ENCODE measurements at places on chromosomes 7 and 10.

GRCh38 chr10:118397391-118397790 lies 55.3 kb upstream of the FAM204A start:
- DNase-seq = no peak

GRCh38 chr7:71453630-71454029 lies 321.7 kb downstream of the GALNT17 start:
- no peak for DNase-seq

GRCh38 chr7:112646783-112647182 lies 143.4 kb downstream of the TMEM168 start:
- no peak for DNase-seq

- no peak for DNase-seq
These were observed 99.5 kb downstream of the SPDYE5 start for GRCh38 chr7:75591467-75592255.

DNA sequence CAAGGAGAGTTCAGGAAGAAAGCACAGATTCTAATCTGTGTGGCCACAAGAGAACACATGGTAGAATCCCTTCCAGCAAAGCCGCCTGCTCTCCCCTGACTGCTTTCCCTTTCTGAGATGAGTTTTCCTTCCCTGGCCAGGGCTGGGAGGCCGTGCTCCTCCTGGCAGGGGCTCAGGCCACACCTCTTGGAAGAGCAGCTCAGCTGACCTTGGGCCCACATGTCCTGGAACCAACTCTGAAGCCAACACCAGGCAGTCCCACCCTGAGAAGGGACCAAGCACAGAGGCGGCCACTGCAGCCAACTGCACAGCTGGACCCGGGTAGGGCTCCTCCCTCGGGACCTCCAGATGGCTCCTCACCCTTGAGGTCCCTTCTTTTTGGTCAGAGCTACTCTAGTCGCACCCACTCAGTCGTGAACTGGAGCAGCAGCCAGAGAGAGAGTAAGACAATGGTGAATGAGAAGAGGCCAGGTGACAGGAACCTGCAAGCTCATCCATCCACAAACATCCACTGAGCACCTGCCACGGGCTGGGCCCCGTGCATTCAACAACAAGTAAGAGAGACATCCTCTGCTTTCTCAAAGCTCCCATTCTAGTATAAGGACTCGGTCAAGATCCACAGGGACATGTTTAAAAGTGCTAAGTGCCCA lies 40.3 kb downstream of the FAM53B start:
- peak; percentile 20 for DNase-seq

- no peak for DNase-seq
These were observed 167.8 kb upstream of the MYO3A start for GRCh38 chr10:25766213-25766612.

DNA sequence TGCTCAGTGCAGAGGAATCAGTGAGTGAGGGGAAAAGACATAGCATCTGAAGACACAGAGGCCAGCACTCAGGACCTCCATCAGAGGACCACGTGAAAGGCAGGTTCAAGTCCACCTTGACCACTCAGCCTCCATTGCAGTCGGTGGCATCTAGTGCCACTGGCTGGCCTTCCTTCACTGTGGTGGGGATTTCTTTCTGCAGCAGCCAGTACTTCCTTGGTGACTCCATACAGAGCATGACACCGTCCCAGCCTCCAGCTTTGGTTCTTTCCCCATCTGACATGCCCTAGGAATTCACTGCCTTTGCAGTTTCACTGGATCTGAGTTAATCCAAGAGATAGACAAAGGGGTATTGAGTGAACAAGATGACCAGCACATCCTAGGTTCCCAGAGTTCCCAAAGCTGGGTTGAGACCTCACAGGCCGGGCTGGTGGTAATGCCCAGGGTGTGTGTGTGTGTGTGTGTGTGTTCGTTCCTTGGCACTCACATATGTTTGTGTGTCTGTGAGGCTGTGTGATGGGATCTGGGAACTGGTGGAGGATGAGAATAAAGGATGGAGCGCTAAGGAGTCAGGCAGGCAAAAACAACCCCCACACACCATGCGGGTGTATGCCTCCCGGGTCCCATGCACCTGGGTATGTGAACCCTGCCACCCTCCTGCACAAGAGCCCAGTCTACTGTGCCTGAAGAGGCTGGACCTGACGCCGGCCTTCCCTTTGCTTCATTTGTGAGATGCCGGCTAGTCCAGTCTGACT lies 57.8 kb downstream of the SYPL1 start:
- DNase-seq = no peak

DNA sequence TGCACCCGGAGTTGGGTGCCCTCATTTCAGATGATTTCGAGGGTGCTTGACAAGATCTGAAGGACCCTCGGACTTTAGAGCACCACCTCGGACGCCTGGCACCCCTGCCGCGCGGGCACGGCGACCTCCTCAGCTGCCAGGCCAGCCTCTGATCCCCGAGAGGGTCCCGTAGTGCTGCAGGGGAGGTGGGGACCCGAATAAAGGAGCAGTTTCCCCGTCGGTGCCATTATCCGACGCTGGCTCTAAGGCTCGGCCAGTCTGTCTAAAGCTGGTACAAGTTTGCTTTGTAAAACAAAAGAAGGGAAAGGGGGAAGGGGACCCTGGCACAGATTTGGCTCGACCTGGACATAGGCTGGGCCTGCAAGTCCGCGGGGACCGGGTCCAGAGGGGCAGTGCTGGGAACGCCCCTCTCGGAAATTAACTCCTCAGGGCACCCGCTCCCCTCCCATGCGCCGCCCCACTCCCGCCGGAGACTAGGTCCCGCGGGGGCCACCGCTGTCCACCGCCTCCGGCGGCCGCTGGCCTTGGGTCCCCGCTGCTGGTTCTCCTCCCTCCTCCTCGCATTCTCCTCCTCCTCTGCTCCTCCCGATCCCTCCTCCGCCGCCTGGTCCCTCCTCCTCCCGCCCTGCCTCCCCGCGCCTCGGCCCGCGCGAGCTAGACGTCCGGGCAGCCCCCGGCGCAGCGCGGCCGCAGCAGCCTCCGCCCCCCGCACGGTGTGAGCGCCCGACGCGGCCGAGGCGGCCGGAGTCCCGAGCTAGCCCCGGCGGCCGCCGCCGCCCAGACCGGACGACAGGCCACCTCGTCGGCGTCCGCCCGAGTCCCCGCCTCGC lies at the start of gene EGFR:
Gene EGFR (plus strand): TSS at position 657 of the 830 bp plus-strand sequence. CDS start 261 bp downstream, outside the sequence.
- peak; percentile 52 for DNase-seq

DNA sequence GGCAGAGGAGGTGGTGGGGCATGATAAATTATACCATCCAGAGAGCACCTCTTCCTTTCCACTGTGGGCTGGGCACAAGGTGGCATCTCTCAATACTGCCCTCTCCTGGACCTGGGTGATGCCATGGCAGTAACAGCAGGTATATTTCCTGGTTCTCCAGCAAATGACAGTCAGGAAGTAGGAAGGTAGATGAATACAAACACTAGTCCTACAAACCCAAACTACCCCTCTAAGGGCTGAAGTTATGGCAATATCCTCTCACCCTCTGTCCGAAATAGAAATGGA lies 1004.9 kb downstream of the KCNMA1 start:
- no peak for DNase-seq

DNA sequence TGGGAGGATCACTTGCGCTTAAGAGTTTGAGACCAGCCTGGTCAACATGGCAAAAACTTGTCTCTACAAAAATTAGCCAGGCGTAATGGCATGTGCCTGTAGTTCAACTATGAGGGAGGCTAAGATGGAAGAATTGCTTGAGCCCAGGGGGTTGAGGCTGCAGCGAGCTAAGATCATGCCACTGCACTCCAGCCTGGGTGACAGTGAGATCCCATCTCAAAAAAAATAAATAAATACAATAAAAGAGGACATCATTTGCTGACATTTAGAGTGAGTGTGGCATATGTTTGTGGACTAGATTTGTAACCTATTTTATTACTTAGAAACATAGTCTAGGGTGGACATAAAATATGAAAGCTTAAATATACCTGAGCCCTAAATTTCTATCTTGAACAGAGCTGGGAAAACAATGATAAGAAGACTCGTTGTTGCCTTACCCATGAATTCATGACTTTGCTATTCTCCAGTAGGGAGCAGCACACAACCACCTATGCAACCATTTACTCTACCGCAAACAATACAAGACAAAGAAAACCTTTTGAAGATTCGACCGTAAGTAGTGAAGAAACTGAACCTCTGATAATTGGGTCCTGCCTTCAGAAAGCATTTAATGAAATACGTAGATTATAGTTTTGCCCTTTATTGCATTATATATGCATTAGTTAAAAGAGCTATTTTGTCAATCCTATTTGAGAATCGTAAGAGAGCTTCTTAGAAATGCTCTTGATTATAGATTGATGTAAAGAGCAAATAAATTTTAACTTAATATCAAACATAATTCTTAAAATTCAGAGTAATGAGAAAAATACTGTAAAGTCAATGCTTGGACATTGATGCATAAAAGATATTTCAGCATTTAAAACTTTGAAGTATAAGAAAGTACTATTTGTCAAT lies 83.5 kb downstream of the GNAT3 start:
- peak; percentile 69 for DNase-seq

DNA sequence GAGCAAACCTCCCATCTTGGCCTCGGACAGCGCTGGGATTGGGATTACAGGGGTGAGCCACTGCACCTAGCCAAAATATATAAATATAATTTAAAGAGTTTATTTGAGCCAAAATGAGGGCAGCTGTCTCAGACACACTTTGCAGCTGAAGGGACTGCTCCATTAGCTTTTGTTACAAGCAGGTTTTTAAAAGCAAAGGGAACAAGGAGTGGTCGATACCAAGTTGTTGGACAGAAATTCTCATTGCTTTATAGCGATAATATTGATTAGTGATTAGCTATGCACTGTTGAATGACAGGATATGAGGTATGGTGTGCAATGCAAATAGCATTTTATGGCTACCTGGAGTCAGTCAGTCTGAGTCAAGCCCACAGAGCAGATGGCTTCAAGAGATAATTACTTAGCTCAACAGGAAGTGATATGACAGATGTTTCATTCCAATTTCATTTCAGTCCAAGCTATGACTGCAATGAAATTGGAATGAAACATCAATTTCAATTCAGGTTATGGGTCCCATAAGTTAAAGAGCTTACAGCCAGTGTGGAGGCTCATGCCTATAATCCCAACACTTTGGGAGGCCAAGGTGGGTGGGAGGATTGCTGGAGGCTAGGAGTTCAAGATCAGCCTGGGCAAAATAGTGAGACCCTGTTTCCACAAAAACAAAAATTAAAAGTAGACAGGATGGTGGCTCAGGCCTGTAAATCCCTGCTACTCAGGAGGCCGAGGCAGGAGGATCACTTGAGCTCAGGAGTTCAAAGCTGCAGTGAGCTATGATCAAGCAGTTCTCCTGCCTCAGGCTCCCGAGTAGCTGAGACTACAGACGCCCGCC lies 23.1 kb downstream of the TYW1 start:
- peak; percentile 35 for DNase-seq

- no peak for DNase-seq
These were observed 133.4 kb upstream of the MKLN1 start for GRCh38 chr7:131194070-131194865.

DNA sequence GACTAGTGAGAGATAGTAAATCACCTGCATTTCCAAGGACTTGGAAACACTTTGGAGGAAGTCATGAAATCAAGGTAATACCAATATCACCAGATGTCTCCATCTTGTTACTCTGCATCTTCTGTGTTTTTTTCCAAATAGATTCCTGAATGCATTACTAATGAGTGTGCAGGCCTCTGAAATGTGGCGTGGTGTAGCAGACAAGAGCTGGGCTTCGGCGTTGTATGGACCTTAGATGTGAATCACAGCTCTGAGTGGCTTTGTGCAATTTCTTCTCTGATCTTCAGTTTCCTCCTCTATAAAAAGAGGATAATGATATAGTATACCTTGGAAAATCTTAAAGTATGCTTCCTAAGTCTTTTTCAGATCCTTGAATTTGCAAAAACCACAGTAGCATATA lies 9.6 kb upstream of the MYPN start:
- DNase-seq = no peak

DNA sequence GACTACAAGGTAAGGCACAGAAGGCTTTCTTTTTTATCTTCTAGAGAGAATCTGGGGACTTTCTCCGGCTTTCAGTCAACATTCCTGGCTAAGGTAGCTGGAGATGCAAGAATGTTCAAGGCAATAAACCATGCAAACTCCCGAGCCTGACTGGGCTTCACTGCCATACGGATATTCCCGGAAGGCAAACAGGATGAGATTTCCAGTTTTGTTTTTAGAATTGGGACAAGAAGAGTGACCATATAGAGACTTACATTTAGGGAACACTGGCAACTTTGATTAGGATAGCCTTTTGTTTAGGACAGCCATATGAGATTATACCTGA lies 269 bp downstream of the CALD1 start:
- DNase-seq = no peak

- no peak for DNase-seq
These were observed 272.0 kb downstream of the DPP6 start for GRCh38 chr7:154324196-154324595.

- DNase-seq = no peak
These were observed 84.4 kb upstream of the PAX2 start for GRCh38 chr10:100660945-100661344.

DNA sequence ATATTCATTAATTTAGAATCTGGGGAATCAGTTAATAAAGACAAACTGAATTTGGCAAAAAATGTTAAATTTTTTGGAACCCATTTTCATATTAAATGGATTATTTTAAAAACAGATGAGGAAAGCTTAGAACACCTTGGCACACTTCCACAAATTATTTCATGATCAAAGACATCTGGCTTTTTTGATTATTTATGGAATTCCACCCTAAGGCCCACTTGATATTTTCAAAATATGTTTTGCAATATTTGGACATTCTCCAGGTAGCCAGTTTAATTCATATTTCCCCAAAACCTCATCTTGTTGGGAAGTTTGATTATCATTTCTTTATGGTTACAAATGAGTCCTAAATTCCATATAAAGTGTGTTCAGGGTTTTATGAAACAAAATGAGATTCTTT lies 129.9 kb downstream of the DOCK4 start:
- no peak for DNase-seq

DNA sequence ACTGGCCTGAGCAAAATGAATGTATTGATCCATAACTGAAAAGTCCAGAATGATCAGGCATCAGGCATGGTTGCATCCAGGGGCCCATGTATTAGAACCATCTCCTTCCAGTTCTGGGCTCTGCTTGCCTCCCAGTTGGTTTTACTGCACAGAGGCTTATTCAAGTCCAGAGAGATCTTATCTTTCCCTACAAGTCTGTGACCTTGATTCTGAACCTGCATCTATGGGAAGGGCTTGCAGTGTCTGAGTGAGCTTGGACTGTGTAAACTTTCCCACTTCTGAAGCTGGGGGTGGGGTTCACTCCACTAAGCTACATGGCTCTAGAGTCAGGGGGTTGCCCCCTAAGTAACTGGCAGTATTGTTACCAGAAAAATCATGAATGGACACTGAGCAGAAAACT lies 136.2 kb downstream of the TCF7L2 start:
- peak; percentile 43 for DNase-seq

DNA sequence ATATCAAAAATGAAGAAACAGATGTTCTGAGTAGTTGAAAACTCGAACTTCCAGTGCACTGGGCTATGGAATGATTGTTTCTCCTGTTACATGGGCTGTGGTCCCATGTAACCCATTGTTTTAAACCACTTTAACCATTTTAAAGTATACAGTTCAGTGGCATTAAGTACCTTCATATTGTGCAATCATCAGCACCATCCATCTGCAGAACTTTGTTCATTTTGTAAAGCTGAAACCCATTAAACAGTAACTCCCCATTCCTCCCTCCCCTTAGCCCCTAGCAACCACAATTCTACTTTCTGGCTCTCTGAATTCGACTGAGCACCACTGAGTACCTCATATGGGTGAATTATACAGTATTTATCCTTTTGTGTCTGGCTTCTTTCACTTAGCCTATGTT lies 217.4 kb downstream of the LRMDA start:
- no peak for DNase-seq

All from dermis blood vessel endothelial cell (primary cell).